SK-N-SH (cell line): ENCODE measurements at places on chromosomes 7 and 10. TPM values are rescaled to one million over a fixed set of nuclear protein-coding genes. Genes with fewer than 3 reads are reported as not detected.

The SNCG gene
- polyA plus RNA-seq, result 3.8 and 4.3 TPM in 2 replicates

The SORBS1 gene
- 0.36 and 0.60 TPM in 2 replicates for polyA plus RNA-seq

The FAM25G gene
- polyA plus RNA-seq, result not detected in 2 replicates

The FKBP6 gene
- polyA plus RNA-seq, result not detected in 2 replicates

The HECW1 gene
- polyA plus RNA-seq, result not detected in 2 replicates

The GIMAP7 gene
- polyA plus RNA-seq, result not detected in 2 replicates

The TUBAL3 gene
- polyA plus RNA-seq, result not detected in 2 replicates
